ENCODE measurements at places on chromosomes 2 and 18.

DNA sequence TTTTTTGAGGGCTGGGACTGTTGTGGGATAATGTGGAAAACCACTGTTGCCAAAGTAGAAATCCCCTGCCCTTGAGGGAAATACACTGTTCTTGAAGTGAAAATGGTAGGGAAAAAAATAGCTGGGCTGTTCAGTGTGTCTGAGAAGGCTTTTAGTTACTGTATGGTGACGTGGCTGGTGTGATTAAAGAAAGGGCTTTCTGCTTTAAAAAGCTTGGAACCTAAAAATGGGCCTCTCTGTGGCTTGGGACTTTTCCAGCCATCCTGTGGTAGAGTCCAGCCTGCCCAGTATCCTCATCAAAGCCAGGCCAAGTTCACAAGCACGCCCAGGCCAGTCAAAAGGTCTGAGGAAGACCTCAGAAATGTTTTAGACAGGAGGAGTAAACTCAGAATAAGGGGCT lies 6.8 kb downstream of the MGAT5 start:
- no peak for DNase-seq

- DNase-seq: no peak
These were observed 675.1 kb upstream of the SALL3 start for GRCh38 chr18:78304192-78305164.

DNA sequence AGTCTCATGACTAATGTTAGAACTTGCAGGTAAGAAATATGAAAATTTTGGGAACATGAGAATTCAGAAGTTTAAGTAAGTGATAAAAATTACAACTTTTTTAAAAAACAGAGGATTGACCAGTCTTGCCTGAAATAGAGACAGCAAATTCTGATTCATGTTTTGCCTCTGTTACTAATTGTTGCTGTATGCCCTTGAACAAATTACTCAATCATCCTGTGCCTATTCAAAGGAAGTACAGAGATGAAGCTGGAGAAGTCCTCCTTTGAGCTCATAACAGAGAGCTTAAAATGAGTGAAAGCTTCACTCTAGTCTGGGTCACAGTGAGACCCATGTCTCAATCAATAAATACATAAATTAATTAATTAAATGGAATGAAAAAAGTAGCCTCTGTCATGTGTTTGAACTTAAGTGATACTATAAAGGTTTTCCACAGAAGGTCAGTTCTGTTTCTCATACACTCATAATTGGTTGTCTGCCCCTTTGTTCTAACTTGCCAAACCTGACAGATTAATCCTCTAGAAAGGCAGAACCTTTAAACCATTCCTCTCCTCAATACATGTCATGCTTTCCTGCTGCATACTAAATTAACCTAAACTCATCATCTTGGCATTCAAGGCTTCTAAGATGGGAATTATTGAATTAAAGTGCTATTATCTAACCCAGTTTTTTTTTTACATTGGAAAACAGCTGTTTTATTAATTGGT lies 374.6 kb upstream of the LRATD1 start:
- DNase-seq: no peak

DNA sequence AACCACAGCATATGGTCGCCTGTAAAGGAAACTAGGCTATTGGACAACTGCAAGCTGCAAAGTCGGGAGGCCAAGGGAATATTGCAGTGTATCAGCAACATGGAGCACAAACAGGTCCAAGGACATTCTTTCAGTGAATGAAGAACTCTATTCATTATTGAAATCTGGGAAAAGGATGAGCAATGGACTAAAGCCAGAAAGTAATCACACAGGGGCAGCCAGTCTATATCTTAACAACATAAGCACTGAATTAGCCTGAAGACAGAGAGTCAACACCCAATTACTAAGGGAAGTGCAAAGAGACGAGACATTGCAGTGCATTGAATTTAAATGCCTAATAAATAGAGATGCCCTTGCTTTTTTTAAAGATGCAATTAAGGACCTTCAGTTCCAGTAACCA lies 615.5 kb upstream of the SETBP1 start:
- DNase-seq: no peak

DNA sequence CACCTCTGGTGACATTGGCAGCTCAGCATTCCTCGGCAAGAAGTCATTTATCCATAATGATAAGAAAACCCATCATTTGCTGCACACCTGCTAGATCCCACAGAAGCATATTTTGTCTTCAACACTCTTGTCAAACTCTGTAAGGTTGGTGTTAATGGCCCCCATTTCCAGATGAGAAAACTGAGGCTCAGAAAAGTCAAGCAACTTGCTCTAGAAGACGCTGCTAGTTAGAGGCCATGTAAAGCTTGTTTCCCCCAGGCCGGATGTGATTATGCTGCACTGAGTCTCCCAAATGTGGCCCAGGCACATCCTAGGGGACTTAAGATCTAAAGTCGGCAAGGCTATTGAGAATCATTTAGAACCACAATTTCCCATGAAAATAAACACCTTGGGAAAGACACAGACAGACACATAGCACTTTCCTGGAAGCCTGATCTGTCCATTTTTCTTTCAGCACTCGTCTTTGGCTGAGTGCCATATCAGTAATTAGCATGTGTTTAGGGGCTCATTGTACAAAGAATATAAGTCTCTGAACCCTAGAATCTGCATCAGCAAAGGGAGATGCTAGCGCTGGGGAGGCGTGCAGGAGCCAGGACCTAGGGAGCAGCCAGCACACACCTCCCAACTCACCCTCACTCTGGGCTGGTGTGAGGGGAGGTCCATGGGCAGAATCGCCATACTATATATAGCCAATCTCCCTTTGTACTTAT lies 39.3 kb downstream of the C1QL2 start:
- no peak for DNase-seq

DNA sequence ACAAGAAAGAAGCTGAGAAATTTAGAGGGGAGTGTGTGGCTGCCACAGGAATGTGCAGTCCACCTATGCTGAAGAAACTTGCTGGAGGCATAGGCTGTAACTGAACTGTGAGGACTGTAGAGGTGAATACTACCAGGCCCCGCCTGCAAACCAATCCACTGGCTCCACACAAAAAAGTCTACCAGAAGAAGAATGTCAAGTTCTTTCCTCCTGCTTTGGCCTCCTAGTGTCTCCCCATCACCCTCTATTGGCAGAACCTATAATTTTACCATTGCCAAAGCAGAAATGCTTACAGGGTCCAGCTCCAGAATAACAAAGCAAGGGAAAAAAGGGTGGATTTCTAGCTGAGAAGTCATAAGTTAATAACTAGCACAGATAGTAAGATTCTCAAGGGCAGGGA lies 5.9 kb upstream of the ATP5MC3 start:
- DNase-seq: no peak

DNA sequence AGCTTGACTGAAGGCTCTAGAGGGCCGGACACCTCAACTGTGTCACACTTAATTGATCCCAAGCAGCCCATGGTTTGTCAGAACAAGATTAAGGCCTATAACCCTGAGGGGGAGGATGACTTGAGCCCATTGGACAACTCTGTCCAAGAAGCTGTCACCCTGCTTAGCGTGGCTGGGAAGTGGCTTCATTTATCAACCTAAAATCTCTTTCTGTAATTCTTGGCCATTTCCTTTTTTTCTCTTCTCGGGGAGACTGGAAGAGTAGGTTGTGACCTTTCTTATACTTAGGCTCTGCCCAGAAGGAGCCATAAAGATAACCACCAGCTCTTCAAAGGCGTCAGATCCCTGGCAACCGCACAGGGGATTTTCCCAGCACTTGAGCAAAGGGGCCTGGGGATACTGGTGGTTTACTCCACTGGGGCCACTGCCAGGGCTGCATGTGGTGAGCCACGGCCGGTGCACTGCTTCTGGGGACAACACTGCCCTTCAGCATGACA lies 265.5 kb downstream of the CYRIA start:
- no peak for DNase-seq

DNA sequence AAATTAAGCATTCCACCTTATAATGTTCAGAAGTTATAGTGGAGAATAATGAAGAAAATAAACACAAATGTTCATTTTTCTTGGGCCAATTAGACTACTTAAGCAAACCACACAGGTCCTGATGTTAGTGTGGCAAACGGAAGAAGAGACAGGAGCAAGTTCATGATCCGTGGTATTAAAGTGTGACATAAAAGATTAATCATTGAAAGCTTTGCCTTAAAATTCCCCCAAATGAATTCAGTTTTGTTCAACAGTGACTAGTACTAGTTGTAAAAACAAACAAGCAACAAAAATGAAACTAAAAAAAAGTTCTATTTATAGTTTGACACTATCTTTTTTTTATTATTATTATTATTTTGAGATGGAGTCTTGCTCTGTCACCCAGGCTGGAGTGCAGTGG lies 73.7 kb downstream of the RFTN2 start:
- DNase-seq: no peak

GRCh38 chr18:52992041-52992440 lies 652.0 kb downstream of the DCC start:
- DNase-seq: no peak

GRCh38 chr2:234676109-234676782 lies 179.4 kb upstream of the ARL4C start:
- no peak for DNase-seq

- no peak for DNase-seq
These were observed 39.0 kb upstream of the STRN start for GRCh38 chr2:37005118-37005868.

GRCh38 chr2:238853218-238853617 lies 5.3 kb downstream of the TWIST2 start:
- DNase-seq: no peak

DNA sequence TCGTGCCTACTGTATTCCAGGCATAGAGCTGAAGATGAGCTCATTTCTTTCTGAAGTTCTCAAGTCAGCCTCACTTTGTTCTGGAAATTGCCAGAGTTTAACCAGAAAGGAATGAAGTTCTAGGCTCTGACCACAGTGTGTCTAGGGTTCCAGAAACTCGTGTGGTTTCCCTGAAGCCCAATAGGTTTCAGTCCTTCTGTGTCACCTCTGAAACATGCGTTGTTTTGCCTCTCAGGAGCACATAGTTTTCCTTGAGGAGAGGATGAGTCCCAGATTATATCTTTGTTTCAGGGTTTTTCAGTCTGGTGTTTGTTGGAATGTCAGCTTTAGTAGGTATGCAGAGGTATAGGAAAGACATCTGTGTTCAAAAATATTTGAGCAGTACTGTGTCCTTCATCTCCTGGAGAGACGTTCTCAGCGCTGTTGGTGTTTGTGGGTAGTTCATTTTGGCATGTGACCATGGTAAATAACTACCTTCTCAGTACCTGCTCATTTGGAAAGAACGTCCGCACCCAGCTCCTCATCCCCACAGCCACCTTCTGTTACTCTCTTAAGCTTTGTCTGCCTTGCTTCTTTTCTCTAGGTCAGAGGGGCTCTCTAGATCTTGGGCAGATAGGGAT lies 56.6 kb downstream of the RALBP1 start:
- no peak for DNase-seq

DNA sequence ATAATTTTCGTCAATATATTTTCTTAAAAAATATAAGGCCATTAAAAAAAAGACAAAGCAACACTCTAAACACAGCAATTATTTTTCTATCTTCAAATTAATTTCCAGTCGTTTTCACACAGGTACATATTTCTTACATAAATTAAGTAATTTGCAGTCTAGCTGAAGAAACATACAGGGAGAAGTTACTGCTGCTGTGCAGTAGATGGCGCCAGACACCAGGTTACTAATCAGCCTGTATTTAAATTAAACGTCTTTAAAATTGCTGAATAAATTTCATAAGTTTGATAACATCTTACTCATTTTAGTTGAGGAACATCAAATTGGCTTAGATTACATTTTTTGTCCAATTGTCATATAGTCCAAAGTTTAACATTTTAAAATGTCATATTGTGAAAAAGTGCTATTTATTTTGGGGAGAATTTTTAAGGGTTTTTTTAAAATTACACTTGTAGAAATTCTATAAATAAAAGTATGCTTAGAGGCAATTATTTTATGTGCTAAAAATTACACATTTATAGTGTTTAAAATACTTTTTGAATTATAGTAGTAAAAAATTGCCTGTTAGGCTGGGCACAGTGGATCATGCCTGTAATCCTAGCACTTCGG lies 88.4 kb downstream of the PMAIP1 start:
- DNase-seq: peak; percentile 3

DNA sequence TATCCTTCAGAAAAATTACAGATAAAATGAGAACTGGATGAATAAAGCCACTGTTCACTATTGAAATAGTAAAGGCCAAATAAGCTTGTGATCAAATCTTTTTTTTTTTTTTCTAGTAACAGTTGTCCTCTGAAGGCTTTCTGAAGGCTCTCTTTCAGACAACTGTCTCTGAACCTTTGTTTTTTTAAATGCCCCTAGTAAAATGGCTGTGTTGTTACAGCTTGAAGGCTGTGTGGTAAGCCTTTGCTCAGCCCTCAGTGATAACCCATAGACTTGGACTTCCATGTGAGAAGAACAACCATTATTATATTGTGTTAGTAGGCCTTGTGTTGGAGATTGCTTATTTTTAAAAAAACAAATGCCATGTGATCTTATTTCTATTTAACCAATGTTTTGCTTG lies 17.6 kb downstream of the FMNL2 start:
- no peak for DNase-seq

DNA sequence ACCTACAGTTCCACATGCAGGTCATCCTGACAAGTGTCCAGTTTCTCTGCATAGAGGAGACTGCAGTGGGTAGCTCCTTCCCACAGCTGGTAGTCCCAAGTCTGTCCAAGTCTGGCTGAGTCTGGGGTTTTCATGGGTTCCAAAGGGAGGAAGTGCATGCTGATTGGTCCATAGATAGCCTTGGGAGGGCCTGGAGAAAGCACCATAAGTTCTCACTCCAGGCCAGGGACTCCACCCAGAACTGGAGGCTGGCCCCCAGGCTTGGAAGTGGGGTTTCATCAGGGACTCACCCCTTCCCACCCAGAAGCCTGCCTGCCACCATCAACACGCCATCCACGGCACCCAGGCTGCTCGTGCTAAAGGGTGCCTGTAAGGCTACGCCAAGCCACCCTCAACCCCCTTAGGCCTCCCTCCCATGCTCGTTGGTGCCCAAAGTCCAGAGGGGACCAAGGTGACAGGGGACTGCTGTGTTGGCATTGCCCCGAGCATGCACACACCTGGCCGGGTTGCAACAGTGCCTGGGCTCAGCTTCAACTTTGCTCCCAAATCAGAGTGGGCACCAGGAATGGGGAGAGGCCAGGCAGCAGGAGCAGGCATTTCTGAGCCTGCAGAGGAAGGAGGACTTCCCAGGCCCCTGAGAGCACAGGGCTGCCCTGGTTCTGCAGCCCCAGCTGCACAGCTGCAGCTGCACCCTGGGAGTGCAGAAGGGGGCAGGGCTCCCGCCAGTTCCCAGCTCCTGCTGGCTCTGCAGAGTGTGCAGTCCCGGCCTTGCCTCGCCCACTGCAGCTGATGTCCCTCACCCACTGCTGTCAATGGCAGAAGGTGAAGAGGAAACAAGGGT lies 116.5 kb upstream of the MAP2 start:
- no peak for DNase-seq
